Fibroblast of lung (primary cell): ENCODE measurements at places on chromosomes 4 and X. TPM values are rescaled to one million over a fixed set of nuclear protein-coding genes. Genes with fewer than 3 reads are reported as not detected.

DNA sequence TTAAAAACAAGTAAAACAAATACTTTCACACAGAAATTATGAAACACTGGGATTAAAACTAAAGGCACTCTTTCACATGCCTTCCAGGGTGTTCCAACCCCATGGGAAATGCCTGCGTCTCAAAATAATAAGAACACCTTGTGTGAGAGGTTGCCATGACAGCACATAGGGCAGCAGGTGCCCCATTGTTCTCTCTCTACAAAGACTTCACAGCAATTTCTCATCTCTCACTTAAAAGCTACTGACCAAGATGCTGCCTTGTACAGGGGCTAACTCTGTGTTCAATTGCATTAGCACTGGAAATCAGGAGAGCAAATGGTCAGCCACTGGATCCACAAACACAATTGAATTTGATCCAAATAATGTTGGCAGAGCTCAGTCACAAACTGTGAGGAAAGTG lies 102.5 kb upstream of the GALNTL6 start:
- no peak for DNase-seq

GRCh38 chr4:20512033-20512792 lies 188.0 kb upstream of the PACRGL start:
- no peak for DNase-seq

DNA sequence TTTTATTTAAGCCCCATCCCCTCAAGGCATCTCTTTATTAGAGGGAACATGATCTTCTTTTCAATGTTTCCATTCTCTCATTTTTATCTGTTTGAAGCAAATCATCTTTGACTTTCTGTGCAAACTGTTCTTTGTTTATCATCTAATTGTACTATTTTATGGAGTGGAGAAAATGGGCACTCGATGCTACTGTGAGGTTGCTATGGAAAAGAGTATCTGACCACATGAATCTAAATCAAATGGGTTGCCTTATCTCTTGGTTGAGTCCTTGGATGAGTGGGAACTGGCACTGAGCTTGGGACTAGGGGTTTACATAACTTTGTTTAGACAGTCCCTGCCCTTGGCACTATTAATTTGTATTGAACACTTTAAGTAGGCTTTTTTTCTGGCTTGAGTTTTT lies 9.1 kb downstream of the OCRL start:
- DNase-seq = no peak

GRCh38 chr4:76282941-76283689 lies 23.4 kb upstream of the STBD1 start:
- DNase-seq = no peak

- no peak for DNase-seq
Observed at GRCh38 chr4:27917381-27917780, 1056.7 kb downstream of the STIM2 start.

- DNase-seq = no peak
Observed at GRCh38 chr4:122403861-122404260, 25.1 kb downstream of the ADAD1 start.

DNA sequence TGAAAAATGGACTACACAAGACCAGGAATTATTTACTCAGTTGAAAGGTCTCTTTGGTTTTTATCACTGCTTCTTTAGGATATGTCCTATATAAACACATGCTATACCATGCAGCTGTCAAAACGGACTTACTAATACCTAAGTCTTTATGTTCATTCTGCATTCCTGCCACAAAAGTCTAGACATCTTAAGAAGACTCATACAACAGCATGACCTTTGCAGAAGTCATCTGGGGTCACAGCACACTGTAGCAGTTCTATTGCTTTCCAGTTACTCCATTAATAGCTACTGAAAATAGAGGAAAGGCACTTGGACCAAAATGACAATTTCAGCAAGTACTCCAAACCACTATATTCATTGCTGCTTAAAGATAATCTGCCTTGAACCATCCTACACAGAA lies 53.2 kb downstream of the DDX60 start:
- peak; percentile 2 for DNase-seq

DNA sequence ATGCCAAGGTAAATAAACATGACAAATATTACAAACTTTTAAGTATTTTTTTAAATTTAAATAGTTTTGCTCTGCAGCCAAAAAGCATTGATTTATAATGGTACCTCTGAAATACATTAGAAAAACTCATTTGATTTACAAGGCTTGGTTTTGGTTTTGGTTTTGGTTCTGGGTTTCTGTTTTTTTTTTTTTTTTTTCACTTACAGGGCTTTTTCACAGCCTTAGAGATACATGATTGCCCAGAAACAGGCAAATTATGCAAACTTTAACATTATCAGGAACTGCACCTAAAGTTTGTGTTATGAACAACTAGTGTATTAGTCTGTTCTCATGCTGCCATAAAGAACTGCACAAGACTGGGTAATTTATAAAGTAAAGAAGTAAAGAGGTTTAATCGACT lies 196.4 kb upstream of the DDX53 start:
- no peak for DNase-seq

GRCh38 chrX:24610516-24610915 lies 36.6 kb downstream of the PCYT1B start:
- peak; percentile 21 for DNase-seq

GRCh38 chr4:48243887-48244286 lies 25.8 kb downstream of the TEC start:
- DNase-seq = no peak

DNA sequence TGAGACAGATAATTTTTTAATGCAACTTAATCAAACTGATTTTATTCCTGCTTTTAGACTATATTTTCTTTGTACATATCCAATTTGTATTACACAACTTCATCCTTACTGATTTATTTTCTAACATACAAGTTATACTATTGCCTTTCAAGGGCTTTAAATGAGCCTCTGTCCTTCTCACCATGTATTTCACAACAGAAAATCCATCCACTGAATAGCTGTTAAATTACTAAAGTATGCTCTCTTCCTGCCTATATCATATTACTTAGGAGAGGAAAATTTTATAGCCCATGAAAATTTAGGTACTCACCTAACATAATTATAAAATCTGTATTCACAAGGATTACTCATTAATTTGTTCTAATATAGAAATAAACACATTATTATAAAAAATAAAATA lies 528.6 kb downstream of the ANKRD50 start:
- DNase-seq = no peak

DNA sequence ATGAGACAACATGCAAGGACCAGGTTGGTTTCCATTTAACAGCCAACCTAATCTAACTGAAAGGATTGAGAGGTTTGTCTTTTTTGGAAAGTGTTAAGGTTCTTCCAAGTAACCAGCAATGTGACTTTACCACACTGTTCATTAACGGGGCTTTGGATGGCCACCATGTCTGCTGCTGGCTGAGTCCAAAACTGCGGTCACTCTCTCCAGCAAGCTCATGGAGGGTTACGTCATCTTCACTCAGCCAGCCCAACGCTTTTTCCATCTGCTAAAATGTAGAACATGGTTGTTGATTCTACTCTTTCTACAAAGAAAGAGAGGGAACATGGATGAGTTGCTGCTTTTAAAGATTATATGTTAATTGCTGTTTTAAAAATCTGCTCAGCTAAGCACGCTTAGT lies 11.0 kb downstream of the PKD2 start:
- DNase-seq = peak; percentile 76

GRCh38 chr4:159232465-159233106 lies 129.7 kb downstream of the RAPGEF2 start:
- DNase-seq = no peak

GRCh38 chr4:66741081-66741480 lies 804.2 kb downstream of the CENPC start:
- DNase-seq = peak; percentile 45

DNA sequence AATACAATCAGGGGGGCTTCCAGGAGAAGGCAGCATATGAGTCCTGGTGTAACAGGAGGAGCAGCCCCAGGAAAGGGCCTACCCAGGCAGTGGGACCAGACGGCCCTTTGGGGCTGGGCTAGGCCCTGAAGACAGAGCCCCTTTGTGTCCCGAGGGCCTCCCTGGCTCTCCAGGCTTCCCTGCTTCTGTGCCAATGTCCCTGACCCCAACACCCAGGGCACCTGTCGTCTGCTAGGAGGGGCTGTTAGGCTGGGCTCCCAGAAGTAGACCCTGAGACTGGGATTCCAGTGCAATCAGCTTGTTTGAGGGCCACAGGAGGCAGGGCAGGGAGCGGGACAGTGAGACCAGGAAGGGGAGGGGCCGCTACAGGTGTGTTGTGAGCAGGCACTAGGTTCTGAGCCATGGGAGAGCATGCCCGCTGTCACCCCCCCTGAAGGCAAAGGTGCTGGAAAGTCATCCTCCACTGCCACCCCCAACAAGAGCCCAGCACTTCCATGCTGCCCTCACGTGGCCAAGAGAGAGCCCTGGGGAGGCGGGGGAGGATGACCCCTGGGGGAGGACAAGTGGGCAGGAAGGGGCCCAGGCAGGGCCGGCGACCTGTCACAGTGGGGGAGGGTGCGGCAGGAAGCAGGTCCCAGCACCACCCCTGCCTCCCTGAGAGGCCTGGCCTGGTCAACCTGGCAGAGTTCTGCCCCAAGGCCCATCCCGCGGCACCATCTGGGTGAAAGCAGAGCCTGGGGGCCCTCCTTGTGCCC lies 64.8 kb downstream of the ADRA2C start:
- no peak for DNase-seq

GRCh38 chrX:152520653-152521052 lies 69.5 kb upstream of the GABRA3 start:
- no peak for DNase-seq

The NHS gene
- 2.1 and 3.8 TPM in 2 replicates for total RNA-seq

The HTRA3 gene
- total RNA-seq = 2.6 and 2.8 TPM in 2 replicates

The GAB1 gene
- total RNA-seq = 8.5 and 10.6 TPM in 2 replicates

The CSAG2 gene
- total RNA-seq = not detected in 2 replicates

The FBXL5 gene
- total RNA-seq = 120 and 131 TPM in 2 replicates

The RIPPLY1 gene
- total RNA-seq = not detected in 2 replicates

The P2RY10 gene
- total RNA-seq = not detected in 2 replicates

The CENPI gene
- total RNA-seq = 4.9 and 11.2 TPM in 2 replicates
